ENCODE measurements at places on chromosomes 3 and 15. TPM values are rescaled to one million over a fixed set of nuclear protein-coding genes. Genes with fewer than 3 reads are reported as not detected.

- H3K4me1 ChIP-seq, result peaks cover 3% of the 10 kb centered on the region
- H3K36me3 ChIP-seq, result no peaks in the 10 kb centered on the region
- DNase-seq, result no peak
Measured at GRCh38 chr15:96325541-96326327, 4.8 kb upstream of the NR2F2 start.

GRCh38 chr3:125511420-125512118 lies 8.4 kb downstream of the SNX4 start:
- DNase-seq, result no peak
- H3K36me3 ChIP-seq, result peaks cover 20% of the 10 kb centered on the region
- no peak overlapping the region for H3K27ac ChIP-seq
- peaks cover 4% of the 10 kb centered on the region for H3K4me1 ChIP-seq
- H3K27me3 ChIP-seq, result no peaks in the 10 kb centered on the region

DNA sequence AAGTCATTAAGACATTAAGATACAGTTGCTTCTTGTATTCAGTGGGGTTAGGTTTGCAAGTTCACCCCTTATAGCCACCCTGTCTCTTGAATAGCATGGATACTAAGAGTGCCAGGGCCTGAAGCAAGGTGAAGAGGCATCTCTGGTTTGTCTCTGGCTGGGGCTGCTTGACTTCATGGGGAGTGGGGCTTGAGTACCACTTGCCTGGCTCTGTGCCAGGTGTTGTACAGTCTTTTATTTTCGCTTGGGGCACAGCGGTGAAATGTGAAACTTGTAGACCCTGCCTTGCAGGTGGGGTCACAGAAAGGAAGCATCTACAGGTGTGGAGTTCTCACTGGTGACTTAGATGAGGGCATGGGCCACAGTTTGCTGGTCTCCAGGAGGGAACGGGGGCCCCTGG lies 152.1 kb downstream of the PDE8A start:
- H3K27me3 ChIP-seq, result no peaks in the 10 kb centered on the region
- H3K4me3 ChIP-seq, result no peak overlapping the region
- H3K4me1 ChIP-seq, result no peaks in the 10 kb centered on the region
- H3K27ac ChIP-seq, result no peak overlapping the region
- no peaks in the 10 kb centered on the region for H3K36me3 ChIP-seq

GRCh38 chr3:119349354-119350041 lies 55.3 kb downstream of the ARHGAP31 start:
- H3K36me3 ChIP-seq, result no peaks in the 10 kb centered on the region
- DNase-seq, result no peak
- H3K27ac ChIP-seq, result no peak overlapping the region
- H3K27me3 ChIP-seq, result no peaks in the 10 kb centered on the region
- no peak overlapping the region for H3K4me3 ChIP-seq

DNA sequence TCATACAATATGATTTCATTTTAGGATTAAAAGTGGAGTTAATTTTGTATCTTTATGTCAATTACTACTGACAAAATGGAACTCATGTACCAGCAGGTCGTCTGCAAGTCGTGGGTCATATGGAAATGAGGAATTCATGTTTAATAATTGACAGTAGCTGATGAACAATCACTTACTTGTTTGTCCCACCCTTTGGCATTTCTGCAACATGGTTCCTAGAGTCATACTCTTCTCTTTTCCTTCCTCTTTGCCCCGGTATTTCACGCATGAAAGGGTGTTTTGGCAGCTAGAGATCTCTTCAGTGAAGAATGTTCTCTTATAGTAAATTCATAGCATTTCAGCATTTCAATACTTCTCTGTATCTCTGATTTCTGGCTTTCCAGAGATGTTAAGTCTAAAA lies 133.3 kb upstream of the SLC24A5 start:
- no peaks in the 10 kb centered on the region for H3K27me3 ChIP-seq
- H3K4me3 ChIP-seq, result no peak overlapping the region
- H3K36me3 ChIP-seq, result no peaks in the 10 kb centered on the region
- DNase-seq, result no peak

DNA sequence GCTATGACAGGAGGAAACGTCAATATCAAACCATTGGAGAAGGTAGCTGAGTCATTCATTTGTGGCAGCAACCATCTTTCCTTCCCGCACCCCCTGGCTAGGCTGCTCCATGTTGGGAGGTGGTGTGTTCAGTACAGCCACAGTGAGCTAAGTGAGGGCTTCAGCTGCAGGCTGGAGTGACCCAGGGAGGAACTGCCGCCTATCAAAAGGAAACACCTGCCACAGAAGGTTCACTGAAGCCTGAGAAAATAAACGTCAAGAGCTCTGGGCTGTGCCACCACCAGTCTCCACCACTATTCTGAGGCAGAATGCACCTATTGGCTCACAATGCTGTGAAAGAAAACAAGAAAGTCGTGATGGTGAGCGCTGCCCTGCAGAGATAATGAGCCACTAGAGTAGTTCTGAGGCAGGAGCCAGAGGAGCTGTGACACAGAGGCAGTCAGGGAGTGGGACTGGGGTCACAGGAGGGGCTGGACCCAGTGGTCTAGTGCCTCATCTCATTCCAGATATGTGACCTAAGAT lies 34.8 kb upstream of the CD47 start:
- H3K27ac ChIP-seq, result peak overlapping the region; percentile 97
- no peaks in the 10 kb centered on the region for H3K36me3 ChIP-seq
- no peaks in the 10 kb centered on the region for H3K27me3 ChIP-seq
- peaks cover 84% of the 10 kb centered on the region for H3K4me1 ChIP-seq

- no peak overlapping the region for H3K27ac ChIP-seq
- no peaks in the 10 kb centered on the region for H3K27me3 ChIP-seq
- H3K36me3 ChIP-seq, result no peaks in the 10 kb centered on the region
- no peaks in the 10 kb centered on the region for H3K4me1 ChIP-seq
Measured at GRCh38 chr3:197149528-197149927, 119.9 kb upstream of the MELTF start.

DNA sequence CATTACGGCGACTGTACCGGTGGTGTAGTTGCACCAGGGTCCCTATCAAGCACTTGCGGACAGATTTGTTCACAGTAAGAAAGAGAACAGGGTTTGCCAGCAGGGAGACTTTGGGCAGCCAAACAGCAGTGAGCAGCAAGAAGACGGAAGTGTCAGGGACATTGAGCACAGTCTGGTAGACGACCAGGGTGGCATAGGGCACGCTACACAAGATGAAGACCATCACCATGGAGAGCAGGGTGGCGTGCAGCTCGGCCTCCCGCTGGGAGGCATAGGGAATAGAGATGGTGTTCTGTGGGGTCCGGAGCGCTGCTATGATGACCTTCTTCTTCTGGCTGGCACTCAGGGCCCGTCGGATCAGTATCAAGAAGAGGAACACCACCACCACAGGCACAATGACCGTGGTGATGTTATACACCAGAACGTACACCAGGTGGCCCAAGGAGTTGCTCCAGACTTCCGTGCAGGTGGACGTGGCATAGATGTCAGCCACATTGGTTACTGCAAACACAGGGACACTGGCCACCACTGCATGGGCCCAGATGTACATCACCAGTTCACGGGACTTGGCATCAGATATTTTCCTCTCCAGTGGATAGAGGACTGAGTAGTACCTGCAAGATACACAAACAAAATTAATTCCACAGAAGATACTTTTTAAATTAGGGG lies 19.1 kb upstream of the FSIP1 start:
- H3K27ac ChIP-seq, result no peak overlapping the region
- no peaks in the 10 kb centered on the region for H3K27me3 ChIP-seq
- H3K4me1 ChIP-seq, result no peaks in the 10 kb centered on the region
- H3K36me3 ChIP-seq, result no peaks in the 10 kb centered on the region
- peak; percentile 31 for DNase-seq
- no peak overlapping the region for H3K4me3 ChIP-seq

GRCh38 chr15:45249125-45249780 lies 2.8 kb upstream of the SLC28A2 start:
- H3K36me3 ChIP-seq, result no peaks in the 10 kb centered on the region
- H3K27me3 ChIP-seq, result no peaks in the 10 kb centered on the region
- DNase-seq, result no peak
- H3K27ac ChIP-seq, result no peak overlapping the region

GRCh38 chr3:127273206-127273605 lies 14.6 kb downstream of the PRR20G start:
- no peak overlapping the region for H3K27ac ChIP-seq
- H3K4me3 ChIP-seq, result no peak overlapping the region
- no peaks in the 10 kb centered on the region for H3K27me3 ChIP-seq

- H3K4me3 ChIP-seq, result no peak overlapping the region
- DNase-seq, result no peak
- H3K4me1 ChIP-seq, result peaks cover 5% of the 10 kb centered on the region
- no peaks in the 10 kb centered on the region for H3K27me3 ChIP-seq
- no peaks in the 10 kb centered on the region for H3K36me3 ChIP-seq
Measured at GRCh38 chr3:102532901-102533300, 98.1 kb downstream of the ZPLD1 start.

GRCh38 chr3:4595710-4596113 lies 102.6 kb downstream of the ITPR1 start:
- no peaks in the 10 kb centered on the region for H3K27me3 ChIP-seq
- no peaks in the 10 kb centered on the region for H3K36me3 ChIP-seq
- H3K4me1 ChIP-seq, result peaks cover 41% of the 10 kb centered on the region

- no peak overlapping the region for H3K4me3 ChIP-seq
- no peak overlapping the region for H3K27ac ChIP-seq
- peaks cover 2% of the 10 kb centered on the region for H3K27me3 ChIP-seq
- no peak for DNase-seq
- no peaks in the 10 kb centered on the region for H3K36me3 ChIP-seq
Measured at GRCh38 chr15:58527573-58528187, 95.9 kb downstream of the LIPC start.

- no peak overlapping the region for H3K4me3 ChIP-seq
- H3K36me3 ChIP-seq, result no peaks in the 10 kb centered on the region
- no peak for DNase-seq
- H3K4me1 ChIP-seq, result no peaks in the 10 kb centered on the region
Measured at GRCh38 chr3:101038393-101038792, 45.2 kb upstream of the ABI3BP start.

DNA sequence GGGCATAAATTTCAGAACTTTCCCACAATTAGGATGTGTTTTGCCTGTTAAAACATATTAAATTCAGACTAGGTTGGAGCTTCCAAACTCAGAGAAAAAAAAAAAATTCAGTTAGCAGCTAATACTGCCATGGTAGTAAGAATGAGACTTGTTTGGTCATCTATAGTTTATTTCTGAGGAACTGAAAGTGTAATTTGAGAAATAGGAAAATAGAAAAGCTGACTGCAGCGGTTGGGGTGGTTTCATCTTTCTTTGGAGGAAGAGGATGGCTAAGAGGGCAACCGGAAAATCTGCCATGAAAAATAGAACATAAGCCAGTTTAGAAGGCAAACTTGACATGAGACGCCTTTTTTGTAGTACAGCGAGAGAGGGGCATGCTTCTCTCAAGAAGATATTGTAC lies 371.2 kb upstream of the ROBO2 start:
- no peak overlapping the region for H3K4me3 ChIP-seq
- H3K27me3 ChIP-seq, result no peaks in the 10 kb centered on the region
- H3K4me1 ChIP-seq, result no peaks in the 10 kb centered on the region
- no peaks in the 10 kb centered on the region for H3K36me3 ChIP-seq

DNA sequence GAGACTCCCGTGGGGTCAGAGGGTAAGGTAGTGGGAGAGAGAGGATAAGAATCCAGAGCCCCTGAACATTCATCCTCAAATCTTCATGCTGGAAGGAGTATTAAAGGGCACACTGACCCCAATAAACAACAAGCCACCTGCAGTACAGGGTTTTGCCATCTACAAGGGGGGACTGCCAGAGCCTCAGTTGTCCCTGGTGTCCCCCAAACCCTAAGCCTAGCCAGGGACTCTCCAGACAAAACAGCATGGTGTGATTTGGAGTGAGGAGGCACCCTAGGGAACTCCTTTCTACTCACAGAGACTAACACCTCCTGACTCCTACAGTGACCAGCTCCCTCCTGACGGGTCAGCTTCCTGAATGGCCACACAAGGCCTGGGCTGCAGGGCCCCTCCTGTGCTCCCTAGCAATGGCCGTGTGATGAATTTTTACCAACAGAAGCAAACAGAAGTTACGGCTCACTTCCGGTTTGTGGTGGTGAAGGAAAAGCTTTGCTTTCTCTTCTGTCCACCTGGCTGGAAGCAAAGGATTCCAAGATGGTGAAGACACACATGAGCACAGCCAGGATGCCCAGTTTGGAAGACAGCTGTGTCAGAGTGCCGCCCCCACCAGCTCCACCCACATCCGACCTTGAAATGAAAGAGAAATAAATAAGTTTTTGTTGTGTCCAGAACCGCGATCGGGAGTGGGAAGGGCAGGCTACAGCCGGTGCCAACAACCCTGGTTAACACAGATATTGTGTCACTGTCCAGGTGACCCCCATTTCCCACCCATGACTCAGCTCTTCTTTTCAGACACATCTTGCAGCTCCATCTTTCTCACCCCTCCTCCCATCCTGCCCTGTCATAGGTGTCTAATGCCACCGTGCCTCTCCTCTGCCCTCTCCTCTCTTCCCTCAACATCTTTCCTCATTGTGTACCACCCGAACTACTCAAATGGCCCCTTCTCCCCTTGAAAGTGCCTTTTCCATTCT lies 69.6 kb upstream of the ATP13A3 start:
- DNase-seq, result no peak
- no peaks in the 10 kb centered on the region for H3K27me3 ChIP-seq
- peaks cover 3% of the 10 kb centered on the region for H3K4me1 ChIP-seq
- H3K36me3 ChIP-seq, result no peaks in the 10 kb centered on the region
- peak overlapping the region; percentile 45 for H3K4me3 ChIP-seq

GRCh38 chr15:61169904-61170695 lies 59.0 kb downstream of the RORA start:
- no peak overlapping the region for H3K27ac ChIP-seq
- H3K27me3 ChIP-seq, result no peaks in the 10 kb centered on the region
- peak; percentile 8 for DNase-seq
- H3K4me3 ChIP-seq, result no peak overlapping the region
- no peaks in the 10 kb centered on the region for H3K36me3 ChIP-seq
- peaks cover 15% of the 10 kb centered on the region for H3K4me1 ChIP-seq

DNA sequence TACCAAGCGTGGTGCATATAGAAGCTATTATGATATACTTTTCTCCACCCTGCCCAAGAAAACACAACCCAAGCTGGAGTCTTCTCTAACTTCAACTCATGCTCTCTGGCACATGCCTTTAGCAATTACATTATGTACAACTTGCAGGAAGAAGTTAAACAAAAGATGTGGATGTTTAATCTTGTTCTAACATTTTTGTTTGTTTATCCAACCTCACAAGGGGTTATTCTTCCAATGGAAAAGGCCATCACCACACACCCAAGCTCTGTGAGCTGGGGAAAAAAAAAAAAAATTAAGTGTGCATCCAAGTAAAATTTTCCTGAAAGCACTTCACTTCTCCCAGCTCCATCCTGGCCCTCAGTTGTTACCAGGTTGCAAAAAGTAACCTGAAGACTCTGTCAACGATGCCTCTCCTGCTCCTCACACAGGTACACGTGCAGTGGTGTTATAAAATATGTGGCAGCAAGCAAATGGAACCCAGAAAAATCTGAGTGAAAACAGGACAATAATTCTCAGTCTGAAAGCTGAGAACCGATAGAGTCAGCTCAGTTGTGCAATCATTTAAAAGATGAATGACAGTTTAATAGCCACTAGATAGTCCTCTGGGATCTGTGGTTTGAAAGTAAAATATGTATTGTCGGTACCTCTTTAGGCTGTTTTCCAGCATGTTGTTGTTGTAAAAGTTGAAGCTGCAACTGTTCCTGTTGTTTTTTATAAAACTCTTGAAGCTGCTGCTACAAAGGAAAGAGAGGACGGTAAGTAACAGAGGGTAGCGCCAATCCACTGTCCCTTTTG lies 531.4 kb downstream of the FOXP1 start:
- H3K27ac ChIP-seq, result no peak overlapping the region
- DNase-seq, result no peak
- H3K27me3 ChIP-seq, result no peaks in the 10 kb centered on the region
- H3K4me3 ChIP-seq, result no peak overlapping the region
- H3K36me3 ChIP-seq, result peaks cover 77% of the 10 kb centered on the region

PLSCR4 gene
- total RNA-seq, result not detected

YEATS2 gene
- 26.7 TPM for total RNA-seq

CLRN1 gene
- not detected for total RNA-seq

FRG2C gene
- total RNA-seq, result not detected

FSD2 gene
- not detected for total RNA-seq

TUSC7 gene
- total RNA-seq, result not detected

IGDCC3 gene
- total RNA-seq, result not detected

CILP gene
- total RNA-seq, result 0.36 TPM

LINS1 gene
- total RNA-seq, result 39.6 TPM

SNTN gene
- total RNA-seq, result not detected

LMLN gene
- total RNA-seq, result 6.7 TPM

Measured in B cell (primary cell).